Left ventricle myocardium superior (tissue), 1 donor: ENCODE measurements at places on chromosomes 7 and 10.
A peak's percentile ranks its signal among the peaks of the same experiment; 100 is the strongest.

DNA sequence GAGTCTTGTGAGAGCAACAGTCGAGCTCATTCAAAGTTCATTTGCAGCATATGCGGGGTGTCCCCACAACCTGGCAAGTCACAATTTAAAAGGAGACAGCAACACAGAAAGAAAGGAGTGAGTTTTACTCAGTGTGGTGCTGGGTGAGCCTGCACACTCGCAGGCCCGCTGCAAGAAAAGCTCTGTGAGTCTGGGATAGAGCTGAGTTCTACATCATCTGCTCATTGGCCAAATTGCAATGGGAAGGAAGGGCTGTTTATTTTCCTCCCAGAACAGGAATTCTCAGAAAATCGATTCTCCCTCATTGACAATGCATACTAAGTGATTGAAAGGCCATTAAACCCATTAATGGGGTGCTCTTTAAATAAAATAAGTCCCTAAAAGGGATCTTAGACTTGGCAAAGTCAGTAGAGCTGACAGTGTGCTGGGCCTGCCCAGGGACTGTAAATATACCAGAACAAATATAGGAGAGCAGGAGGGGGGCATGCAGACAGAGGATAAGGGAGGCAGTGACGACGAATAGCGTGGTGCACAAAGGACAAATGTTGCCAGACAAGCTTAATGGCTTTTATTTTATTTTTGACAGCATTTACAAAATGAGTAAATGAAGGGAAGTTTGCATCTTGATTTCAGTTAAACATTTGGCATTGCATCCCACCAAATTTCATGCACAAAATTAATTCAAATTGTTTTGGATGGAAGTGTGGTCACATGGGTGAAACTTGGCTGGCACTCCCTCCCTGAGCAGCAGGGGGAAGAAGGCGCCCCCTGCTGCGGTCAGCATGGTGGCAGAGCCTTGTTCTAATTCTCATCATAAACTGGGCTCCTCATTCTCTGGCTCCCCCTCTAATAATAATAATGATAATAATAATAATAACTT lies 215.7 kb downstream of the SNX10 start:
- DNase-seq = no peak

DNA sequence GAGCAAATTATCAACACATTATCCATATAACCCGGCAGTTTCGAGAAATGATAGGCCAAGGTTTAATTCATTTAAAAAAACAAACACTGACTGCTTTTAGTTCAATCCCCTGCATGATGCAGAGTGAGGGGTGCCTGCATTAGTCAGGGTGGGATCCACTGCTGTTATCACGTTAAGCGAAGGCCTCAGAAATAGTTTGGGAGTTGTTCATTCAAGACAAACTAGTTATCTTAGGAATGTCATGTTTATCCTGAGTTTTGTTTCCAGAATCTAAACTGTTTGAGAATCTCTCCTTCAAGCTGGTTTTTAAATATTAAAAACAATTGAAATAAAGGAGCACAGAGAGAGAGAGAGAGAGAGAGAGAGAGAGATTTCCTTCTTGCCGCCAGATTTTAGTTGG lies 36.6 kb upstream of the PFKP start:
- no peak for DNase-seq

GRCh38 chr10:73819513-73820093 lies 8.2 kb upstream of the NDST2 start:
- peak; percentile 76 for DNase-seq

DNA sequence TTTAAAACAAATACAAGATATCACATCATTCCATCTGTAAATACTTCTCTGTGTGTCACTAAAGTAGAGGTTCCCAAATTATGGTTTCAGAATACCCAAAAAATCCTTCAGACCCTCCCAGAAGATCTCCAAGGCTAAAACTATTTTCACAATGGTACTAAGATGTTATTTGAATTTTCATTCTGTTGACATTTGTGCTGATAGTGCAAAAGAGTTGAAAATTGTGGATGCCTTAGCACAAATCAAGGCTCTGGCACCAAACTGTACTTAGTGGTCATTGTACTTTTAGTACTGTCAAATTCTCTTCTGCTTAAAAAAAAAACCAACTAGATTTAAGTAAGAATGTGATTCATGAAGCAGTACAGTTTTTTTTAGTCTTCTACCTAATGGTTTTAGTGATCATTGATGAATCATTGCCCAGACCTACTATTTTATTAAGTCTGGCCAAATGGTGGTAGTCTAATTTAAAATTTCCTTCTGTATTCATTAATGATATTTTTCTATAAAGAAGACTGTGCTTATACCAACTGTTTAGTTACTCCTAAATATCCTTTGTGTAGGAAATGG lies 50.5 kb downstream of the TPST1 start:
- no peak for DNase-seq

GRCh38 chr10:29714096-29714874 lies 79.5 kb upstream of the SVIL start:
- DNase-seq = no peak

- DNase-seq = no peak
These were observed 110.9 kb upstream of the NANOS1 start for GRCh38 chr10:118918587-118918986.

DNA sequence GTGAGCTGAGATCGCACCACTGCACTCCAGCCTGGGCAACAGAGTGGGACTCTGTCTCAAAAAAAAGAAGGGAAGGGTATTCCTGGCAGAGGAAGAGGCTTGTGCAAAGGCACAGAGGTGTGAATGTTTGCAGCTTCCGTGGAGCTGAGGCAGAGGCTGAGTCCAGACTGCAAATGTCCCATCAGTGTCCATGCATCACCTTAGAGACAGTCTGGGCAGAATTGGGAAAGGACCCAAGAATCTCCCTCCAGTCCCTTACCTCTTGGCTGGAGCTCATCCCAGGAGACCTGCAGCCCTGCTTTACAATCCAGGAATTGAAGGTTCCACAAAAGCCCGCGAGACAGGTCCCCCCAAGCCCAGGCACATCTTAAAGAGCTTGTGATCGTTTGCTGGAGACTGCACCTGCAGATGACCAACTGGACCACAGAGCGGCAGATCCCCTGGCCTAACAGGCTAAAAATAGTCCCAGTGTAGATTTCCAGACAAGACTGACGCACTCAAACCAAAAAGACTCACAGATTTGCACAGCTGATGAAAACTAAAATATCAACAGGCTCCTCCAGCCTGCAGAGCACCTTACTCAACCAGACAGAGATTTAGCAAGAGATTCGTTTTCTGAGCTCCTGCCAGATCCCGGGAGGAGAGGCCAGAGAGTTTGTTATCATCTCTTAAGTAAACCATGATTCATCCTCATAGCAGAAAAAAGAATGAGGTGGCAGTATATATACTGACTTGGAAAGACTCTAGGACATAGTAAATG lies 22.9 kb upstream of the NANOS1 start:
- no peak for DNase-seq

- DNase-seq = no peak
These were observed 7.0 kb upstream of the CSGALNACT2 start for GRCh38 chr10:43131256-43131655.

DNA sequence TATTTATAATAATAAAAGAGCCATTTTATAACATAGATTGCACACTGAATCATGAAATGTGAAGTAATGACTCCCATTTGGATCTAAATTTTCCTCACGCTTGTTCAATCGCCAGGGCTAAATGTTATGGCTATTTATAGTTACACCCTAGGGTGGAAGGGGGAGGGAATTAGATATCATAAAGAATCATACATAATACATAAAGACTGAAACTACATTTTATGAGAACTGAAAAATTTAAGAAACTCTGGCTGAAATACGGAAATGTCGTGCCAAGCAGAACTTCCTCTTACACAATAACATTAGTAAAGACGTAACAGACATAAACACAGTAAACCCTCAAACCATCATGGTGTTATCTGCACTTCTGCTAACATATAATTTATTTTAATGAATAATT lies 327.5 kb upstream of the PHF14 start:
- DNase-seq = no peak

DNA sequence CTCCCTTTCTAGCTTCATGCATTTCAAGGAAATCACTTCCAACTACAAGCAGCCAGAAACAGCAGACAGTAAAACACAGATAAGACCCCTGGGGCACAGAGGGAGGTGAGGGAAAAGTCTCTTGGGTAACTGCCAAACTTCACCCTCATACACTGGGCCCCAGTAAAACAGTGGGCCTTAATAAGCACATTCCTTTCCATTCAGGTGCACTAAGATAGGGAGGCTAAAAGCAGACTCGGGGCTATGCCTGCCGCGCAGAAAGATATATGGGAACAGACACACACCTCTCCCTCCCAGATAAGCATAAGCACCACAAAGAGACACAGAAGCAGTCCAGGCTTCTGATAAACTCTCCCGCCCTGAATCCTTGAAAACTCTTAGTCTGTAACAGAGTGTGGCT lies 117.0 kb downstream of the TYW1B start:
- no peak for DNase-seq

DNA sequence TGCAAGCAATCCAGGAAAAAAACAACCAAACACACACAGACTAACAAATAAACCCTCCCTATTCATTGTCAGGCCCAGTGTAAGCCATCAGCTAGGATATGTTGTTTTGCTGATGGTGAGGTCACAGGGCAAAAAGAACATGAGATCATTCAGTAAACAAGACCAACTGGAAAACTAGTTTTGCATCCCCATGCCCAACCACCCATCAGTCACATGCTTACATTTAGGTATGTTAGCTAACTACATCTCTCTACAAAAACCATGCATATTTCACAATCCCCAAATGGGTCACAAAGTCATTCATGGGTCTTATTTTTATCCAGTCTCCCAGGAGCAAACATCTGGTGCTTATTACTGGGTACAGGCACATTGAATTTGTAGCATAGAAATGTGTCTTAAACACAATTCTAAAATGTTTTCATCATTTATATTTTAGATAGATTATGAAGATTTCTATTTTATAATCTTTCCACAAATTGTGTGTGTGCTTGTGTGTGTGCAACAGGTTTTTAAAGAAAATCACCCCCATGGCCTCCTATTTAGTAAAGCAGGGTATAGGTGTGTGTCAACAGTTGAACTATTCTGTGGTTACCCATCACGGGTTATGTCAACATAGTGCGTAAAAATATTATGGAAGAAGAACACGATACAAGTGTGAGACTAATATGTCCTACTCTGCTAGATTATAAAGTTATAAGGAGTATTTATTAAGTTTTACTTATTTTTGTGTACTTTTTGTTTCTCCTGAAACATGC lies 103.8 kb upstream of the AKR1E2 start:
- no peak for DNase-seq

DNA sequence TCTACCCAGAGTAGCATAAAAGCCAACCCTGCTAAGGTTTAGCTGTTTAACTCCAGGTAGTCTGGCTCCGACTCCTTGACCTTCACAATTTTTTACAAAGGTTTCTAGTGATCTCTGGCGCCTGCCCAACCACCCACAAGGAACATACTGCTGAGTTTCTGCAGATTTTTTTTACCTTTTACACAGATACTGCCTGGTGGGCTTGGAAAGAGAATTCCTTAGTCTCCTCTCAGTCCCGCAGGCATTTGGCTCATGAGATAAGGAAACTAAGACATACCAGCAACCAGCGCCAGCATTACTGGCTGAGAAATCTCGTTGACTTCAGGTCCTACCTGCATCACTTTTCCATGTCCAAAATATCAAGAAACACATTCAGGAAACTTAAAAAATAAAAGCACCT lies 51.1 kb upstream of the LYZL1 start:
- no peak for DNase-seq

DNA sequence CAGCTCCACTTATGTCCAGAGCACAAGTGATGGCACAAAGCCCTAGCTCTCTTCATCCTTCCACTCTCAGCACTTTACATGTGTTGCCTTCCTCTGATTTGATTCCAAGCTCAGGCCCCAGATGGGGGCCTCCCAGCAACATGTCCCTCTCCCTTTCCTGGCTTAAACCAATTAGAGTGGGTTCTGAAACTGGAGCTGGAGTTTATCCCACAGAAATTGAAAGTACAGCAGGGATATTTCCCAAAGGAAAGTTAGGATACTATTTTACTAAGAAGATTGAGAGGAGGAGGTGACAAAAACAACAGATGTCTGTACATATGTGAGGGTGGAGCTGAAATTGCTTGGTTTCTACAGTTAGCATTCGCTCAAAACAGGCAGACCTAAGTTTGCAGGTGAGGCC lies 724.6 kb downstream of the AUTS2 start:
- no peak for DNase-seq

- DNase-seq = no peak
These were observed 182.8 kb downstream of the PKD1L1 start for GRCh38 chr7:47765373-47765979.

GRCh38 chr10:30819341-30820181 lies 190.0 kb upstream of the LYZL2 start:
- DNase-seq = no peak

DNA sequence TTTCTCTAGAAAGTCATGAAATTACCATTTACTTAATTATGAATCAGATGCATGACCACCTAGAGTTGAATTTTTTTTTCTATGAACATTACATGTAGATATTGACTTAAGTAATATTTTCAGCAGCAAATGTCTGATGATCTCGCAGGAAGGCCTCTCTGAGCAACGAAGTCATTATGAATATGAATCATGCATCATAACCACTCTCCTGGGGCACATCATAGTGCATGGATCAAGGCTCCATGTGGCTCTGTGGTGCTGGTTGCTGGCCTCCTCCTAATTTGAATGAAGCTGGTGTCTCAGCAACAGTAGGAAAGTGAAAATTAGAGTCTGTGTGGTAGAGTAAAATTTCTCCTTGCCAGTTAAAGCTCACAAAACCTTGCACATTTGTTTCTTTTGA lies 121.4 kb upstream of the INHBA start:
- DNase-seq = no peak

- no peak for DNase-seq
These were observed 160.5 kb downstream of the ARID5B start for GRCh38 chr10:62062028-62062427.

GRCh38 chr7:1846331-1847065 lies 176.4 kb downstream of the ELFN1 start:
- peak; percentile 15 for DNase-seq

DNA sequence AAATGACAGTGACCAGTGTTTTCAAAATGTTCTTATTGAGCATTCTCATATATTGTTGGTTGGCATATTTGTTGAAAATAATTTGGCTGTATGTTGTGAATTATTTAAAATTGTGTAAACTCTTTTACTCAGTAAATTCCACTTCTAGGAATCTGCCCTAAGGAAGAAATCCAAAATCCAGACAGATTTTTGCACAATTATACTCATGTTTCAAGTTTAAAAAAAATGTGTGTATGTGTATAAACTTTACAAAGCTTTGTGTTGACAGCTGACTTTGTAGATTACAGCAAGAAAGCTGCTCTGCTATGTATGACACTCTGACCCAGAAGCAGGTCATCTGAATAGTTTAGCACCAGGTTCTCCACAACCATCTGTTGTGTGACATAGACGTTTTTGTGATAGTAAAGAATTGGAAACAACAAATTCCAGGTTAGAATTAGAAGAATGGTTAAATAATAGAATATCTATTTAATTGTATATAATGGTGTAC lies 21.6 kb downstream of the KIFBP start:
- DNase-seq = no peak

- peak; percentile 81 for DNase-seq
These were observed 34.6 kb upstream of the TPST1 start for GRCh38 chr7:66170309-66171231.
